ENCODE measurements at places on chromosomes 6 and 20. TPM values are rescaled to one million over a fixed set of nuclear protein-coding genes. Genes with fewer than 3 reads are reported as not detected.

Gene PRPF6
- total RNA-seq: 74.7 TPM

Gene TRDN
- total RNA-seq: 0.23 TPM

Gene PLCG1
- total RNA-seq: 138 TPM

Gene ZKSCAN8
- total RNA-seq: 16.5 TPM

Gene KCNK5
- 242 TPM for total RNA-seq

Gene TXLNB
- 0.75 TPM for total RNA-seq

Gene FLRT3
- total RNA-seq: 33.2 TPM

Gene GRIK2
- total RNA-seq: 1.2 TPM

Gene RIMS4
- total RNA-seq: 0.06 TPM

Gene ACTL10
- total RNA-seq: 4.8 TPM

Gene LAMA4
- 67.8 TPM for total RNA-seq

Gene HLA-DRB5
- total RNA-seq: 48.0 TPM

Gene MICB
- total RNA-seq: 2.7 TPM

Gene TBX18
- 1.4 TPM for total RNA-seq

Gene PPT2
- 17.4 TPM for total RNA-seq

Gene TMEM63B
- 71.8 TPM for total RNA-seq

Gene FAM83C
- not detected for total RNA-seq

Gene ZNF133
- total RNA-seq: 12.7 TPM

Gene SLC26A8
- total RNA-seq: not detected

Gene NT5E
- 64.9 TPM for total RNA-seq

Gene SPDEF
- 16.7 TPM for total RNA-seq

Gene PSORS1C1
- 11.0 TPM for total RNA-seq

Gene ZNF831
- total RNA-seq: 1.4 TPM

Gene ANGPT4
- 0.20 TPM for total RNA-seq

Gene CAPN11
- total RNA-seq: 0.95 TPM

Gene OXT
- total RNA-seq: 0.46 TPM

Gene LRRN4
- 0.43 TPM for total RNA-seq

Gene SLC13A3
- 1.5 TPM for total RNA-seq

Gene SMLR1
- 2.8 TPM for total RNA-seq

Gene MATN4
- 0.09 TPM for total RNA-seq

Gene CRISP2
- 9.8 TPM for total RNA-seq

Gene PXDC1
- 48.4 TPM for total RNA-seq

Gene RRAGD
- 19.8 TPM for total RNA-seq

Gene IPCEF1
- 3.3 TPM for total RNA-seq

Gene ESF1
- total RNA-seq: 11.6 TPM

Gene SLC22A7
- 0.37 TPM for total RNA-seq

Gene PLA2G7
- total RNA-seq: 1.8 TPM

Gene GABRR2
- 0.92 TPM for total RNA-seq

Gene ECT2L
- total RNA-seq: 0.14 TPM

Gene BMP5
- 2.4 TPM for total RNA-seq

Gene PDE7B
- total RNA-seq: 5.7 TPM

Gene ATP6V1G2
- 4.1 TPM for total RNA-seq

Gene PI3
- total RNA-seq: not detected

Gene PRR18
- not detected for total RNA-seq

Gene CBLN4
- total RNA-seq: not detected
